ENCODE measurements at places on chromosomes 5 and 9.

- DNase-seq: no peak
These were observed 63.0 kb downstream of the FAT2 start for GRCh38 chr5:151528153-151528552.

- DNase-seq: no peak
These were observed 64.2 kb downstream of the MAST4 start for GRCh38 chr5:66660396-66660795.

DNA sequence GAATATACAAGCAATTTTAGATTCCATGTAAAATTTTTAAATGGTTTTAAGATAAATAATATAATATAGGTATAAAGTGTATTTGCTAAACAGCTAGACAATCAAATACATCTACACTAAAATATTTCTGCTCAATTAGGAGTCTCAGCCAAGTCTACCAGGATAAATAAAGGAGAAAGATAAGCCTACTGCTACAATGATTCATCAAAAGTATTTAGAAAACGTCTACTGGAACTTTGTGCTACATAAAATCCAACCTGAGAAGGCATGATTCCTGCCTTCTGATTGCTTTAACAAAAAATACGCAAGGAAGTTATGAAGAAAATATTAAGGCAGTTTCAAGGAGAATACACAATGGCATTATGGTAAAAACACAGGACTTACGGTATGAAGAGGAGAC lies 570.6 kb downstream of the EFNA5 start:
- no peak for DNase-seq

- DNase-seq: no peak
These were observed 960 bp downstream of the CANX start for GRCh38 chr5:179699616-179700237.

DNA sequence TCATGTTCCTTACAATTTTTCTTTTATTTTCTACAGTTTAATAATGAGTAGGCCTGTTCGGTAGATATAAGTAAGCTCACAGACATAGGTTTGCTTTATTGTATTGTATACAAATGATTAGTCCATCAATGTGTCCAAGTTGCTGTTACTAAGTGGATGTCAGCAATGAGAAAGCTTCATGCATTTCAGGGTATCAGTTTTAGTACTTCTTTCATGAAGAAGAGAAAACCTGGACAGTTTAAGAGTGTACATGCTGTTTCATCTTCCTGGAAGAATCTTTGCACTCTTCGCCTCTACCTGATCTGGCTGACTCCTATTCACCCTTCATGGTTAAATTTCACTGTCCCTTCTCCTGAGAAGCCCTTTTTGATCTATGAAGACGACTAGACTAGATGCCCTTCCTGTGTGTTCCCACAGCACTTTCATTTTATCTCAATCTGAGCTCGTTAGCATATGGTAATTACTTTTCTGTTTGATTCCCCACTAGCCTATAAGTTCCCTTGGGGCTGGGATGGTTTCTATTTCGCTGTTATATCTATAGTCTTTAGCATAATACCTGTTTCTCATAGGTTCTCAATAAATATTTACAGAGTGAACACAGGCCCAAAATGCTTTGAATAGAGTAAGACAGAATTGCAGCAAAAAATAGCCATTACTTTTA lies 70.7 kb downstream of the CETN3 start:
- no peak for DNase-seq

GRCh38 chr9:87830446-87830845 lies 52.2 kb upstream of the SPATA31E1 start:
- no peak for DNase-seq

DNA sequence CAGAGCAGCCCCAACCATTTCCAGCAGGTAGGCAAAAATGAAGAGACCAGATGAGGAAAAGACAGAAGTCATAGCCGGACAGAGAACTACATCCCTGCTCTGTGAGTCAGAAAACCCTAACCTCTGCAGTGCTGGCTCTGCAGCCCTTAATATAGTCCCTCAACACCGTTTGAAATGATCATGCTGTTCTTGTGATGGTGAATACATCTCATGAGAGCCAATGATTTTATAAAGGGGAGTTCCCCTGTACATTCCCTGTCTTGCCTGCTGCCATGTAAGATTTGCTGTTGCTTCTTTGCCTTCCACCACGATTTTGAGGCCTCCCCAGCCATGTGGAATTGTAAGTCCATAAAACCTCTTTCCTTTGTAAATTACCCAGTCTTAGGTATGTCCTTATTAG lies 216.8 kb upstream of the RFX3 start:
- no peak for DNase-seq

GRCh38 chr9:98450496-98450895 lies 195.0 kb upstream of the TBC1D2 start:
- DNase-seq: no peak

DNA sequence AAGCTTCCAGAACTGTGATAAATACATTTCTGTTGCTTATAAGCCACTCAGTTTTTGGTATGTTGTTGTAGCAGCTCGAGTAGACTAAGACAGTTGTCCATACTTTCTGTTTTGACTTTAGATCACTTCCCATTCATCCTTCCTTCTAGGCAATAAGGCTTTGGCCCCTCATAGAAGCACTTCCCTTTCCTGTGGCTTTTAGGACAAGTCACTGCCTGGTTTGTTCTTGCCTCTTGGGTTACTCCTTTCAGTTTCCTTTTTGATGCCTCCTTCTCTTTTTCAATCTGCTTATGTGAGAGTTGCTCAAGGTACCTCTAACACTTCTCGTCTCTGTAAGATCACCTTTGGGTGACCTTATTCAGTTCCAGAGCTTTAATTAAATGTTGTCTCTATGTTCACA lies 72.4 kb upstream of the NTRK2 start:
- no peak for DNase-seq

DNA sequence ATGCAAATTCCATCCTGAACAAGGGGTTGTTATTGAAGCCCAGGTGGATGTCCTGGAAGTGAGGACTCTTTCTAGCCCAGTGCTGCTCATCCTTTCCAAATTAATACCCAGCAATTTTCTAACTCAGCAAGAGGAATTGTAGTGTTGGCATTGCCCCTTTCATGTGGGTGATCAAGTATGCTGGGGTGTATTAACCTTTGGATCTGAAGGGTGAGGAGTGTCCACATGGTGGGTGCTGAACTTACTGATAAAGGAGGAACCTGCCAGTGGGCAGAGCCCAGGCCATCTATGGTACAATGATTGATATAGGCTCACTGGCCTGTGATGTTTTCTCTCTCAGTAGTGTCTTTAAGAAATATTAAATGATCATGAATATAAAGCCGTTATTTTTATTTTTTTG lies 210.1 kb downstream of the NTRK2 start:
- no peak for DNase-seq

DNA sequence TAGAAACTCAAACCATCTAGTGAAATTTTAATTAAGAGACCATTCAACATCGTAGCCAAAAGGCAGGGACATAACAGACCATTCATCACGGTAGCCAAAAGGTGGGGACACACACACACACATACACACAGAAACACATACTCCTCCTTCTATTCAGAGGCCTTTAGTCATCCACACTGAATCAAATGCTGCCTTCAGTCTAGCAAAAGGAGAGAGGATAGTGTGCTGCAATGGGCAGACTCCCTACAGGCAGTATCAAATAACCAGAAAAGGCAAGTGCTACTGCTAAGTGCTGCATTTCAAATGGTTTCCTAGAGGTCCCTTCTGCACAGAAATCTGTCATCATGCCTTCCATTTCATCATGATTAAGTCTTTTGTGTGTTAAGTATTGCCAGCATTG lies 303.9 kb downstream of the TRIM32 start:
- DNase-seq: no peak

- no peak for DNase-seq
These were observed 37.1 kb downstream of the AK8 start for GRCh38 chr9:132840980-132841379.

DNA sequence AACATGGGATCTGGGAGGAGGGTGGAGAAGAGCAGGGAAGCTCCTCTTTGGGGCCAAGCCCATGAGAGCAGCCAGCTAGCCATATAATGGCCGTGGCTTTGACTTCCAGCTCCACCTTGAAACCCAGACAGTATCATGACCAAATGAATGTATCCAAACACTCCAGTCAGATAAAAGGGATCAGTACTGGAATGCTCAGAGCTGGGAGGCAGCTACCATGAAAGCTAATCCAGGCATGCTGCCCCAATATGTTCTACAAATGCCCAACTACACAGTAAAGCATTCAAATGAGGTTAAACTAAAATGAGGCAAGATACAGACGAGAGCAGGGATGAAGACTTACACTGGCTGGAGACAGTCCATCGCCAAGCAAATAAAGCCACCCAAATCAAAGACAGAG lies 69.4 kb downstream of the FRMD3 start:
- DNase-seq: no peak

- no peak for DNase-seq
These were observed 32.1 kb upstream of the MVB12B start for GRCh38 chr9:126294331-126295081.

- DNase-seq: no peak
These were observed 29.5 kb downstream of the SURF6 start for GRCh38 chr9:133306242-133307204.

GRCh38 chr9:96020792-96021550 lies 145.5 kb downstream of the ERCC6L2 start:
- no peak for DNase-seq

DNA sequence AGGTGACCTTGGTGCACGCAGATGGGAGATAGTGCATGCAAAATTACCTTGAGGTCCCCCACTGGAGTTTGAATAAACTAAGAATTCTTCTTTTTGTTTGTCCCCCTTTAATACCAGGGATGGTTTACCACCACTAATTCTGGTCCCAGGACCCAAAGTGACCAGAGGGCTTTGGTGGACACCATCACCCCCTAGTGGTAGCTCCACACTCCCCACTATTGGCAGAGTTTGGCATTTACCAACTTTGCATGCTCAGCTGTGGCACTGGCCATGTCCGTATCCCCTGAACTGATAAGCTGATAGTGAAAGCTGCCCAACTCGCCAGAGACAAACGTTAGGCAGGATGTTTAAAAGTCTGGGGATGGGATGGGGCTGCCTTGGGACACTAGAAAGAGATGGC lies 3.3 kb downstream of the ASTN2 start:
- no peak for DNase-seq

DNA sequence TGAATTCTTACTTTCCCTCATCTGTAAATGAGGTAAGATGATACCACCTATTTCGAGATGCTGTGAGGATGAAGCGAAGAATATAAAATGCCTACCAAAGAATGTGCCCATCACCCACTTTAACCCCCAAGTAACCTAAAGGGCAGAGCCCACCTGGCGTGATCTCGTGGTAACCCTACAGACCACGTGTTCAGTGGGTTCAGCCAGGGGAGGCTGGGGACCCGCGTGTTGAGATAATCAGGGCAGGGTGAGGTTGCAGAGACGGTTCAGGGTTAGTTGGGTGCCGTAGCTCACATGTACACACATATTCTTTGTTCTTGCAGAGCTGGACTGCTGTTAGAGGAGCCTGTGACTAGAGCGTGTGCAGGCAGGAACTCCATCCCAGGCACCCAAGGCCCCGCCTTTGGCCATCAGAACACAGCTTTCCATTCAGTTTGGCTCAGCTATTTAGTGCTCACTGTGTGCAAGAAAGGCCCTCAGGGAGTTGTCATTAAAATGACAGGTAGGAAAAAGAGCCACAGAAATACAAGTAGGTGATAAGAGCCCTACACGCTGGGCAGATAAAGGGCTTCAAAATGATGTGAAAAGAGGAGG lies 56.5 kb upstream of the HAND1 start:
- DNase-seq: no peak

DNA sequence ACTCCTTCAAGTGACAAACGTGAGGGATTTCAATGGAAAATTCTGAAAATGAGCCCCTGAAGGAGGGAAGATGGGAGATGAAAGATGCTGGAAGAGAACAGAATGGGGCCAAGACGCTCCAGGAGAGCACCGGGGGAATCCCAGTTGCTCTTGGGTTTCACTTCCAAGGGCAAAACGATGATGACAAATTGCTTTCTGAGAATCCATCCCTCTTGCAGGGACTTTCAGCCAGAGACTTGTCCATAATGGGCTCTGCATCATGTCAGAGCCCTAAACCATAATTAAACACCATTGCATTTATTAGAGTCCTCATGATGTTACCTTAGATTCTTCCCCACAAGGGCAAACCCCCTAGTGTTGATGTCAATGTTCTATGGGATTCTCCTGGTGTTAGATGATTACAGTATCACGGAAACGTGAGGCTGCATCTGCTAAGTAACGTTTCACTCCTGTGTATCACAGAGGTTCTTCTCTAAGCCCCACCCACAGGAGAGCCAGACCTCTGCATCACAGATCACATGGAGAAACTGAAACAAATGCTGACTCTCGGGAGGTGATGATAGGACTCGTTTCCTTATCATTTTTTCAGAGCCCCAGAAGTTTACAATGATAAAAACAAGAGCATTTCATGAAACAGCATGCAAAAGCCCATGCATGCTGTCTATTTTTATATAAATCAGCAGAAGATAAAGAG lies 114.4 kb downstream of the TENT4A start:
- DNase-seq: no peak

- no peak for DNase-seq
These were observed 44.7 kb upstream of the CD180 start for GRCh38 chr5:67241326-67241725.

DNA sequence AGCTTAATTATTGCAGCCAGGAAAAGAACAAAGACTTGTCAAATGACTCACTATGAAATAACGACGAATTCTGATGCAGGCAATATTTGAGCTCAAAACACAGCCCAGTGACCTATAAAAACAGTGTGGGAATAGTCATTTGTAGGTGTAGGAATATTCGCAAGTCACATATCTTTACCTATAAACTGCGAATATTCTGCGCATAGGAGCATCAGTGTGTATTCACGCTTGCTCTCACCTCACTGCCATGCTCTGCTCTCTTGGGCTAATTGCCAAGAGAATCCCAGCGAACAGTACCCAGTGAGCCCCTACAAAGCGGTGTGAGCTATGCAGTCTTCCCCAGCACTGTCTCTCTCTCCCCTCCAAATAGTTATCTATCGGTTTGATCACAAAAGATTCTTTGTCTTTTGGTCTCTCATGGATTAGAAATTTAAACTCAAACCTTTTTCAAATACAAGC lies 74.2 kb downstream of the ST8SIA4 start:
- no peak for DNase-seq

DNA sequence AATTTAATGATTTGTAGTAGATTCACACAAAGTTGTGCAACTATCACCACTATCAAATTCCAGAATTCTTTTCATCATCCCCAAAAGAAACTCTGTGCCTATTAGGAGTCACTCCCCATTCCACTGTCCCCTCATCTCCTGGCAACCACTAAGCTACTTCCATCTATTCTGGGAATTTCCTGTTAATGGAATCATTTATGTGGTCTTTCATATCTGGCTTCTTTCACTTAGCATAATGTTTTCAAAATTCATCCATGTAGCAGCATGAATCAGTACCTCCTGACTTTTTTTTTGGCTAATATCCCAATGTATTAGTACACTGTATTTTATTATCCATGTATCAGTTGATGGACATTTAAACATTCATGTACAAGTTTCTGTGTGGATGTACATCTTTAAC lies 157.6 kb downstream of the TTC39B start:
- no peak for DNase-seq

DNA sequence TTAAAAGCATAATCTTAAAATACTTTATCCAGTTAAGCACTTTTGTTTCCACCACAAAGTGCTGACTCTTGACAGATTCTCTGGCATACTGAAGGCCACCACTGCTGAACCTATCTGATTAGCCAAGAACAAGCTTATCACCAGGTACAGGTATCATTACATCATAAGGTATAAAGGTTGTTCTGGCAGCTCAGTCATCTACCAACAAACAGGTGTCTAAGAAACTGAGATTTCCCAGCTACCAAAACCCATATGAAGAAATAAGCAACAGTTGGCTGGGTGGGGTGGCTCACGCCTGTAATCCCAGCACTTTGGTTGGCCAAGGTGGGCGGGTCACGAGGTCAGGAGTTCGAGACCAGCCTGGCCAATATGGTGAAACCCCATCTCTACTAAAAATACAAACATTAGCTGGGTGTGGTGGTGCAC lies 5.0 kb downstream of the MTMR12 start:
- DNase-seq: no peak

Measured in cortex of kidney (tissue), 1 donor.